Lung (tissue), 17 donors: ENCODE measurements at places on chromosomes 1 and 21. TPM values are rescaled to one million over a fixed set of nuclear protein-coding genes. Genes with fewer than 3 reads are reported as not detected.

Gene CXADR
- 40.2 TPM for total RNA-seq

- no peak overlapping the region for H3K27ac ChIP-seq
- H3K4me3 ChIP-seq: no peak overlapping the region
- no peaks in the 10 kb centered on the region for H3K36me3 ChIP-seq
- H3K4me1 ChIP-seq: no peaks in the 10 kb centered on the region
- no peaks in the 10 kb centered on the region for H3K27me3 ChIP-seq
Observed at GRCh38 chr1:233543338-233544255, 70.3 kb upstream of the KCNK1 start.

DNA sequence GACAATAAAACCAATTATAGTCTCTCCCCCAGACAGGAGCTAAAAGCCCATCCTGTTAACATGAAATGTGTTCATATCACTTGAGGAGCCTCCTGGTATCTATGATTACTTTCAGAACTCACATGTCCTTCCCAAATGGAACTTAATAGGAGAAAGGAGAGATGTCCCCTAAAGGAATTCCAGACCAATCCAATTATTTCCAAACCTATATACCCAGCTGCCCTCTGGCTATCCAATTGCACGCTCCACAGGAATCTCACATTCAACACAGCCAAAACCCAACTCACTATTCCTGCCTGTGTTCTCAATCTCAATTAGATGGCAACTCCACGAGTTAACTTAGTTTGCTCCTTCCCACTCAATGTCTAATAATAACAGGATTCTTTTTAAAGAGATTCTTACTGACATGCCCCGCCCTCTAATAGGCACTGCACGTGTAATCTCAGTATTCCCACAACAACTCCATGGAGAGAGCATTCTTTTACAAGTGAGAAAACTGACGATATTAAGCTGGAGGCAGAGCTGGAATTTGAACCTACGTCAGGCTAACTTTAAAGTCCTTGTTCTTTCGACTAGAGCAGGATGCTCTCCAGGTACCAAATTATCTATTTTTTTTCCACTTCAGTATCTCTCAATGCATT is 59.1 kb upstream of the SEC16B start:
- peak overlapping the region; percentile 4 for H3K27ac ChIP-seq
- no peak for DNase-seq
- H3K27me3 ChIP-seq: no peaks in the 10 kb centered on the region

DNA sequence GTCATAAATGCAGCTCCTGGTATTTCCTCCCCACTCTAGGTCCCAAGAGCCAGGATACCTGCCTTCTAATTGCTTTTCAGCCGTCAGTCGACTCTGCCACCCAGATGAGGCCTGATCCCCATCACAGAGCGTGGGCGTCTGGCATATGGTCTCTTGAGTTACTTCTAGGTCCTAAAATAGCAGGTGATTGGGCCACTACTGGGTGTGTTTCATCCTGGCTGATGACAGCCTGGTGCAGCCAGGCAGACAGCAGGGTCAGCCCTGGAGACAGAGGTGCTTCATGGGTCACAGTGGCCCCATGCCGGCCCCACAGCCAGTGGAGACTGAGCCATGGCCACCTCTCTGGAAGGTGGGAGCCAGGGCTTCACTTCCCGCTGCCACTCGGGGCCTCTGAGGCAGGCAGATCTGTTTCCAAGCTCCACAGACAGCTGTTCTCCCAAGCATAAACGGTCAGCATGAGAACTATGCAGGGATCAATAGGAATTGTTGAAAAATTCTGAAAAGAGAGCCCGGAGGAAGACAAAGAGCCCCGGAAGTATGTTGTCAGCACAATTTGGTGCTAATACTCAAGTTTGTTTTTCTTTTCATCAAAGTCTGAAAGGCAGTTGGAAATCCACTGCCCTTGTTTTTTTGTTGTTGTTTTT is 83.0 kb downstream of the MAN1C1 start:
- H3K27me3 ChIP-seq: no peaks in the 10 kb centered on the region
- peaks cover 25% of the 10 kb centered on the region for H3K4me1 ChIP-seq
- DNase-seq: peak; percentile 47

- no peaks in the 10 kb centered on the region for H3K27me3 ChIP-seq
- H3K27ac ChIP-seq: peak overlapping the region; percentile 25
- H3K4me1 ChIP-seq: peaks cover 8% of the 10 kb centered on the region
- no peaks in the 10 kb centered on the region for H3K36me3 ChIP-seq
- H3K4me3 ChIP-seq: no peak overlapping the region
Observed at GRCh38 chr1:21955501-21956281, 18.6 kb upstream of the HSPG2 start.

- H3K36me3 ChIP-seq: no peaks in the 10 kb centered on the region
- H3K27ac ChIP-seq: no peak overlapping the region
- H3K4me1 ChIP-seq: no peaks in the 10 kb centered on the region
Observed at GRCh38 chr21:33871171-33871570, 44.4 kb downstream of the ATP5PO start.

DNA sequence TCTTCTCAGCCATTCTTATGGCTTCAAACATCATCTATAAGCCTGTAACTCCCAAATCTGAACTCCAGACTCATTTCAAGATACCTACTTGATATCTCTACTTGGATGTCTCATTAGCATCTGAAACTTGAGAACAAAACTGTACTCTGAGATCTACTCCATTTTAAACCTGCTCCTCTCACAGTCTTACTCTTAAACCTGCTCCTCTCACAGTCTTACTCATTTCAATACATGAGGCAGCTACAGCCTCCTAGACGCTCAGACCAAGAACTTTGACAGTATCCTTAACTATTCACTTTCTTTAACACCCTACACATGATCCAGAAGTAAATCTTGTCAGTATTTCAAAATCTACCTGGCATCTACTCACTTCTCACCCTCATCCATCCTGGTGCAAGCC is 54.3 kb downstream of the NBPF6 start:
- no peaks in the 10 kb centered on the region for H3K27me3 ChIP-seq
- H3K27ac ChIP-seq: no peak overlapping the region
- H3K4me1 ChIP-seq: no peaks in the 10 kb centered on the region
- no peak for DNase-seq
- H3K36me3 ChIP-seq: no peaks in the 10 kb centered on the region
